ENCODE measurements at places on chromosomes 1 and 21.

DNA sequence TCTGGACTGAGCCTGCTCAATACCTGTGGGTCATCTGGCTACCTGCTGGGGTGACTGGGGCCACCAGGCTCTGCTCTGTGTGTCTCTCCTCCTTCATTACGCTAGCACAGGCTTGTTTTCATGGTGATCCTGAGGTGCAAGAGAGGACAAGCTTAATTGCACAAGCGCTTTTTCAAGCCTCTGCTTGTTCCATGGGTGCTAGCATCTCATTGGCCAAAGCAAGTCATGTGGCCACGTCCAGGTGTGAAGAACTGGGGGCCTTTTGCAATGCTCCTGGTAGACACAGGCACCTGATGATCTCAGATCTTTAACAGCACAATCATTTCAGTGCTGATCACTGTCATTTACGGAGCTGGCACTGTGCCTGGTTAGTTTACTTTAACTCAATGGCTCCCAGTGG lies 114.6 kb downstream of the KAZN start:
- DNase-seq, result no peak

DNA sequence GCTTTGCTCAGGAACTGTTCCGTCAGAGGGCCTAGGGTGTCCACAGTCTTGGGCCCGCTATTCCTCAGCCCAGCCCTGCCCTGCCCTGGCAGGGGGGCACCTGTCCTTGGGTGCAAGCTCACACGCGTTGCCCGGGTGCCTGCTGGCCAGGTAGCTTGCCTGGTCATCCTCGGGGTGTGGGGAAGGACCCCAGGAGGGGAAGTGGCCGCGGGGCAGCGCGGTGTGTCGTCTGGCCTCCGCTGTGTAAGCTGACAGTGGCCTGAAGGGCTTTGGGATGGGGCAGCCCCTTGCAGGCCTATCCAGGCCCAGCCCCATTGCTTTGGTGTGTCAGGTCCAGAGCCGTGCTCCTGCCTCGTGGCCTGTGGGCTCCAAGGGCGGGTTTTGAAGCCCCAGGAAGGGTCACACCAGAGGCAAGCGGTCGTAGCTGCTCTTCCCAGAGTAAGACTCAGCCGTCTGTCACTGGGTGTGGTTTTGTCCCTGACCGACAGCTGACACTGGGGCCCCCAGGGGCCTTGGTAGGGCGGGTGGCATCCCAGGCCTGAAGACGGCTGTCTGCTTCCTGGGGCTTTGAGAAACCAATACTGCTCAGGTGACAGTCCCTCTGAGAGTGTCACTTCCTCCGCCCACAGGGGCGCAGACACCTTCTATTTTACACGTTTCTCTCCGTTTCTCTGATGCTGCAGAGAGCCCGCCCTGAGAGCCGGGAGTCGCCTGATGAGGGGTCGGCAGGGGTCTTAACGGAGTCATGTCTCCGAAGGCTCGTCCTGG lies 72.1 kb downstream of the SKI start:
- DNase-seq, result no peak

GRCh38 chr1:232249339-232249738 lies 380.6 kb downstream of the SIPA1L2 start:
- DNase-seq, result no peak

GRCh38 chr21:42093991-42094421 lies 22.9 kb downstream of the UMODL1 start:
- no peak for DNase-seq

DNA sequence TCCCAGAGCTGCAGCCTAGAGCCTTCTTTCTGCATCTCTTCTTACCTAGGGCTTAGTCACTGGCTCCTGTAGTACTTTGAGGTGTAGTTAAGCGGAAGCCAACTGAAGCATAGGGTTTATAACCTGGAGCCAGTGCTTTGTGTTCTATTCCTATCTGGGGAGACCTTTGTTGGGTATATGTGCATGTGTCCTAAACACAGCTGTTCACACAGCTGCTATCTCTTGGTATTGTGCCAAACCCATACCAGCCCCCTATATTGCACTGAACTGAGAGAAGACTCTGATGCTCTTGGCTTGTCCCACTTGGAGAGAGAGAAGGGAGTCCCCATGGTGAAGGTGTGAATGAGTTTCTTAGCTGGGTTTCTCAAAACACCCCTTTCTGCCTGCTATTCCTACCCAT lies 17.2 kb upstream of the NFASC start:
- DNase-seq, result no peak

- no peak for DNase-seq
Observed at GRCh38 chr1:44648529-44649250, 25.6 kb downstream of the TMEM53 start.

DNA sequence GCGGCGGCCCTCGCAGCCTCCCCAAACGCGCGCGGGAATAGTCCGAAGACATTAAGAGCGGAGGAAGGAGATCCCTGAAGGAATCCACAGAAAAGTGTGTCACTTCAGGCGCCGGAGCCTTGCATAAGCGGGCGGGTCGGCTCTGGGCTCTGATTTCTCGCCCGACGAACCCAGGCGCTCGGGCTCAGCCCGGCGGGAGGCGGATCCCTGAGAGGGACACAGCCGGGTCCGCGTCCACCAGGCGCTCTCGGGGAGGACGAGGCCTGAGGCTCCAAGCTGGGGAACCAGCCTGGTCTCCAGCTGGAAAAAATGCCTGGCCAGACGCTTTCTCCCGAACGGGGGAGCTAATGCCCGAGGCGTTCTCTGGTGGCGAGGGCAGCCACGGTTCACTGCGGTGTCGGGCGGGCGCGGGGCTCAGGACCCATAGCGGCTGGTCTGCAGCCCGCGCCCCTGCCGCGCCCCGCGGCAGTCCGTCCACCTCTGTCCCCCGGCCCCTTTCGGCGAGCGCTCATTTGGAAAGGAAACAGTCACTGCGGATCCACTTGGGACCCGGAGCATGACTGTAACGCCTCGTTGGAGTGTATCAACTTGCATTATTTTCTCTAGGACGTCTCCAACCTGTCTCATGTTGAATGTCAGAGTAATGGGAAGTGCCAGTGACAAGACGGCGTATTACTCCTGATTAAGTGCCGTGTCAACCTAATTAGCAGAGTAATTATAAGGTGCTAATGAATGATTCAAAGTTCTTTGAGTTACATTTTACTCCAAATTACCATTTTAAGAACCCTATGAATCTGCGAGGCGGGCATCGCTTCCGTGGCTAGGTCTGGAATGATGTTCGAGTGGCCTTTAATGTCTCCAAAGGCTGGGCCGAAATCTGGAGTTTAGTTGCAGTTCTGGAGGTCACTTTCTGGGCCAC lies 1.6 kb upstream of the BARHL2 start:
- no peak for DNase-seq

GRCh38 chr1:12078938-12079861 lies 16.1 kb downstream of the TNFRSF8 start:
- no peak for DNase-seq

GRCh38 chr1:219926363-219926998 lies 1.9 kb downstream of the SLC30A10 start:
- no peak for DNase-seq

GRCh38 chr21:39085843-39086405 lies 97.3 kb downstream of the PSMG1 start:
- no peak for DNase-seq

GRCh38 chr1:149940427-149940826 lies 3.7 kb upstream of the MTMR11 start:
- no peak for DNase-seq

- DNase-seq, result no peak
Observed at GRCh38 chr21:18705971-18706370, 302.4 kb upstream of the TMPRSS15 start.

DNA sequence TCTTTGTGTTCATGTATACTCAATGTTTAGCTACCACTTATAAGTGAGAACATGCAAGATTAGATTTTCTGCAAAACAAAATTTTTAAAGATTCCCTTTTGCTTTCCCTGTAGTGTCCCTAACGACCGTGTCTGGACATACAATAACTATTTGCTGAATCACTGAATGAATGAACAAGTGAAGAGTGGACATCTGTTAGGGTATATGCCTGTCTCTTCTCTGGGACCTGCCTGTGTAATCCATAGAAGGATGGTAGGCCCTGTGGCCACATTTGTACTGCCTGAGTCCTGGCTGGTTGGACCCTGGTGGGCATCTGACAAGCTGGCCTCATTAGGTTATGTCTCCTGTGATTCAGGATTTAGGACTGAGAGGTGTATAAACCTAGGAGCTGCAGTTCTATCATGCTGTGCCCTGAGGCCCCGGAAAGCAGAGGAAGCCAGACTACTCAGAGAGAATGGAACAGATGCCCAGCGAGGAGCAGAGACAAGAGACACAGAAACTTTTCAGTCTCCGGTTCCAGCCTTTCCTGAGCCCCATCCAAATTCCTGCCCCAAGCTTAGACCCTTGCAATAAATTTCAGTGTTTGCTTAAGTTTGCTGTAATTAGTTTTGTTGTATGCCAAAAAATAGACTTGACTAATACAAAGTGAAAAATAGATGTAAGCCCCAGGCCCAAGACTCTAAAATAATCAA lies 7.5 kb upstream of the NCF2 start:
- no peak for DNase-seq

GRCh38 chr1:206841609-206842323 lies 23.7 kb upstream of the IL20 start:
- DNase-seq, result no peak

- DNase-seq, result no peak
Observed at GRCh38 chr1:5769760-5770159, 222.5 kb downstream of the NPHP4 start.

- DNase-seq, result no peak
Observed at GRCh38 chr1:195897076-195897475, 711.2 kb downstream of the KCNT2 start.

- DNase-seq, result no peak
Observed at GRCh38 chr1:218494449-218494852, 149.3 kb downstream of the TGFB2 start.

DNA sequence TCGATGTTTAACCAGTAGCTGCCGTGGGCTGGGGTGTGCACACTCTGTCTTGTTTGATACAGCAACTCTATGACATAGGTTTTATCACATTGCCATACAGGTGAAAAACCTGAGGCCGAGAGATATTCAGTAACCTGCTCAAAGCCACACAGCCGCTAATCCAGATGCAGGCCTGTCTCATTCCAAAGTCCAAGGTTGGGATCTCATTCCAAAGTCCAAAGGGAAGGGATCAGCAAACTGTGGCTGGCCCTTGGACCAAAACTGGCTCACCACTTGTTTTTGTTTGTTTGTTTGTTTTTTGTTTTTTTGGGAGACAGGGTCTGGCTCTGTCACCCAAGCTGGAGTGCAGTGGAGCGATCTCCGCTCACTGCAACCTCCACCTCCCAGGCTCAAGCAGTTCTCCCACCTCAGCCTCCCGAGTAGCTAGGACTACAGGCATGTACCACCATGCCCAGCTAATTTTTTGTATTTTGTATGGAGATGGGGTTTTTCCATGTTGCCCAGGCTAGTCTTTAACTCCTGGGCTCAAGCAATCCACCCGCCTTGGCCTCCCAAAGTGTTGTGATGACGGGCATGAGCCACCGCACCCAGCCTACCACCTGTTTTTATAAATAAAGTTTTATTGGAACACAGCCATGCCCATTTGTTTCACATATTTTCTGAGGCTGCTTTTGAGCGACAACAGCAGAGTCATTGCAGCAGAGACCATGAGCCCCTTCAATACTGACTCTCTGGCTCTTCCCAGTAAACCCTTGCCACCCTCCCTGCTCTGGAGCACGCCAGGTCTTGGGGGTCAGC lies 163.4 kb upstream of the TMEM51 start:
- DNase-seq, result no peak

DNA sequence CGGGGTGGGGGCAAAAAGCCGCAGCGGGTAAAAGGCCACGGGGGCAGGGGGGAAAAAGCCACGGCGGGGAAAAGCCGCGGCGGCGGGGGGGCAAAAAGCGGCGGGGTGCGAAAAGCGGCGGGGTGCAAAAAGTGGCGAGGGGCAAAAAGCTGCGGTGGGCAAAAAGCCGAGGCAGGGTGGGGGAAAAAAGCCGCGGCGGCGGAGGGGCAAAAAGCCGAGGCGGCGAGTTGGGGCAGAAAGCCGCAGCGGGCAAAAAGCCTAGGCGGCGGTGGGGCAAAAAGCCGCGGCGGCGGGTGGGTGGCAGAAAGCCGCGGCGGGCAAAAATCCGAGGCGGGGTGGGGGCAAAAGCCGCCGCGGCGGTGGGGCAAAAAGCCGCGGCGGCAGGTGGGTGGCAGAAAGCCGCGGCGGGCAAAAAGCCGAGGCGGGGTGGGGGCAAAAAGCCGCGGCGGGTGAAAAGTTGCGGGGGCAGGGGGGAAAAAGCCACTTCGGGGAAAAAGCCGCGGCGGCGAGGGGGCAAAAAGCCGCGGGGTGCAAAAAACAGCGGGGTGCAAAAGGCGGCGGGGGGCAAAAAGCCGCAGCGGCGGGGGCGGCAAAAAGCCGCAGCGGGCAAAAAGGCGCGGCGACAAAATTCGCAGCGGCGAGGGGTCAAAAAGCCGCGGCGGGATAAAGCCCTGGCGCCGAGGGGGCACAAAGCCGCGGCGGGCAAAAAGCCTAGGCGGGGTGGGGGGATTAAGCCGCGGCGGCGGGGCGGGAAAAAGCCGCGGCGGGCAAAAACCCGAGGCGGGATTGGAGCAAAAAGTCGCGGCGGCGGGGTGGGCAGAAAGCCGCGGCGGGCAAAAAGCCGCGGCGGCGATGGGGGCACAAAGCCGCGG lies 3901.2 kb downstream of the SRGAP2C start:
- no peak for DNase-seq

GRCh38 chr1:189432753-189433152 lies 1044.9 kb downstream of the BRINP3 start:
- DNase-seq, result no peak

- DNase-seq, result no peak
Observed at GRCh38 chr21:27796106-27796505, 829.2 kb upstream of the ADAMTS5 start.

- no peak for DNase-seq
Observed at GRCh38 chr1:193569983-193570269, 383.5 kb upstream of the B3GALT2 start.

DNA sequence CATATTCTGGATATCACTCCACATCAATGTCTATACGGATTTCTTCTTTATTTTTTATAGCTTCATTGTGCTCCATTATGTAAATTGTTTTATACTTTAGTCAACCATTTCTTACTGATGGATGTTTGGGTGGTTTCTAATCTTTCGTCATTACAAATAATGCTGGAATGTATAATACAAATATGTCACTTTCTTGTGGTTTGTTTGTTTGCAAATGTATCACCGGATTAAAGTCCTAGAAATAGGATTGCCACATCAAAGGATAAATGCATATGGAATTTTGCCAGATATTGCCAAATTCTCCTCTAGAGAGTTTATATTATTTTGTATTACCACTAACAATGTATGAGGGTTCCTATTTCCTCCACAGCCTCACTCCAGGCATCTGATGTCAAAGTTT lies 48.7 kb upstream of the PRDM2 start:
- DNase-seq, result no peak

DNA sequence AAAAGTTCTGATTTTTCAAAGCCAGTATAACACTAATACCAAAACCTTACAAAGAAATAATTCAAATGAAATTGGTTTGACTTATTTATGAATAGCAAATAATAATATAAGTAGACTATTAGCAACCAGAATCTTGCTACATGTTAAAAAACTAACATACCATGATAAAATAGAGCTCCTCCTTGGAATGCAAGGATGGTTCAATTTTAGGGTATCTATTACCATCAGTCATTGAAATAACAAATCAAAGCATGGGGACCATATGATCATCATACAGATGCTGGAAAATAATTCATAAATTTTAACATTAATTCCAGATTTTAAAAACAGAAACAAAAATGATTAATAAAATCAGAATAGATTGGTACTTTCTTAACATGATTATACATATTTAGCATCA lies 66.3 kb downstream of the RRAGC start:
- no peak for DNase-seq

- no peak for DNase-seq
Observed at GRCh38 chr1:54367613-54368012, 38.6 kb downstream of the SSBP3 start.

- peak; percentile 40 for DNase-seq
Observed at GRCh38 chr1:206685769-206686477, 1.2 kb downstream of the MAPKAPK2 start.

- no peak for DNase-seq
Observed at GRCh38 chr1:163799190-163799805, 477.5 kb downstream of the NUF2 start.

Data from nucleus accumbens (tissue), 56 donors.